Activated naive CD4-positive, alpha-beta T cell treated with anti-CD3 and anti-CD28 coated beads, Interleukin-2, amount 10 ng/mL, durations not matched to agents 7 days and 5 days (primary cell): ENCODE measurements at places on chromosomes 1 and 21.
A peak's percentile ranks its signal among the peaks of the same experiment; 100 is the strongest.

DNA sequence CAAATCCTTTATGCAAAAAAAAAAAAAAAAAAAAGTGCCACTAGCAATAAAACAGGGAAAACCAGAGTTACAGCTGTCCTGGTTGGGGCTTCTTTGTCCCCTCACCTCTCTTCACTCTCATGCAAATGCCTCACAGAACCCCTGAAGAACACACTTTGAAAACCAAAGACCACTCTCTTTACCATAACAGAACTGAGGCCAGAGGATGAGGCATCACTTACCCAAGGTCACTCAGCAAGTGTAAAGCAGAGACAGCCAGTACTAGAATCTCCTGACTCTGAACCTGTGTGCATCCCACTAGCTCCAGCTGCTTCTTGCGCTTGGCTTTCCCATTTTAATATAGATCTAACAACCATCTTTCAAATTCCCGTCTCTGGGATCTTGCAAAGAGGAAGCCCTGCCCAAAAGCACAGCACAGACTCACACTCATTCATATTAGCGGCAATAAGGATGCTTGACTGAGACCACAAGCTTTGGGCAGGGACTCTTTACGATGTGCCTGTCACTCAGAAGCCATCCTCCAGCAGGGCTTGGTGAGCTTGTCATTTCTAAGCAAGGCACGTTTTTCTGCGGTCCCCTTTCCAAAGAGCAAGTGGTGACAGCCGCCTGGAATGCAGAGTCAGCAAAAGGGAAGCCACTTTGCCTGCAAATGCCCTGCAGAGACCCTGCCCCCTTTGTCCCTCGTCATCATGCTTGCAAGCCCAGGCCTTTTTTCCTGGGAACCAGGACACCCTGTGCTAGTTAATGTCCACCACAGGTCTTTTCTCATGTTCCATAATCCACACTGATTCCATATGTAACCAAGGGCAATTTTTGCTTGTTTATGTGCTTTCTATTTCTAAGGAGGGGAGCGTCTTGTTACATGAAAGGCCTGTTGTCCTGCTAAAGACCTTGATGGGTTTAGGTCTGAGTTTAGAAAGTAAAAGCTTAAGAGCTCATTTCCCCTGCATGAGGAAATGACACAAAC lies 76.5 kb upstream of the NFIA start:
- DNase-seq = no peak
- H3K36me3 ChIP-seq = no peaks in the 10 kb centered on the region
- H3K27ac ChIP-seq = no peak overlapping the region
- H3K4me3 ChIP-seq = no peak overlapping the region
- no peaks in the 10 kb centered on the region for H3K4me1 ChIP-seq
- peaks cover 14% of the 10 kb centered on the region for H3K27me3 ChIP-seq

- H3K4me1 ChIP-seq = no peaks in the 10 kb centered on the region
- DNase-seq = no peak
- H3K27me3 ChIP-seq = no peaks in the 10 kb centered on the region
- H3K36me3 ChIP-seq = no peaks in the 10 kb centered on the region
- no peak overlapping the region for H3K4me3 ChIP-seq
Measured at GRCh38 chr1:116956378-116956777, 45.2 kb upstream of the CD101 start.

- no peak overlapping the region for H3K4me3 ChIP-seq
- H3K27ac ChIP-seq = no peak overlapping the region
- H3K36me3 ChIP-seq = peaks cover 27% of the 10 kb centered on the region
- no peaks in the 10 kb centered on the region for H3K4me1 ChIP-seq
- H3K27me3 ChIP-seq = no peaks in the 10 kb centered on the region
Measured at GRCh38 chr1:19372136-19372514, 60.0 kb downstream of the SLC66A1 start.

GRCh38 chr1:12341667-12342066 lies 111.8 kb downstream of the VPS13D start:
- peaks cover 54% of the 10 kb centered on the region for H3K36me3 ChIP-seq
- no peak overlapping the region for H3K27ac ChIP-seq
- DNase-seq = no peak
- no peaks in the 10 kb centered on the region for H3K27me3 ChIP-seq
- peaks cover 59% of the 10 kb centered on the region for H3K4me1 ChIP-seq
- H3K4me3 ChIP-seq = no peak overlapping the region

- H3K4me3 ChIP-seq = no peak overlapping the region
- DNase-seq = no peak
- H3K27me3 ChIP-seq = peaks cover 16% of the 10 kb centered on the region
Measured at GRCh38 chr1:180603850-180604226, 28.0 kb upstream of the XPR1 start.

GRCh38 chr1:54645806-54646676 lies 4.5 kb downstream of the MROH7 start:
- H3K4me1 ChIP-seq = no peaks in the 10 kb centered on the region
- no peaks in the 10 kb centered on the region for H3K36me3 ChIP-seq
- no peak overlapping the region for H3K4me3 ChIP-seq
- no peak for DNase-seq
- peaks cover 20% of the 10 kb centered on the region for H3K27me3 ChIP-seq
- no peak overlapping the region for H3K27ac ChIP-seq

- no peak overlapping the region for H3K27ac ChIP-seq
- no peaks in the 10 kb centered on the region for H3K36me3 ChIP-seq
- no peak overlapping the region for H3K4me3 ChIP-seq
- no peaks in the 10 kb centered on the region for H3K27me3 ChIP-seq
- H3K4me1 ChIP-seq = no peaks in the 10 kb centered on the region
Measured at GRCh38 chr1:245091818-245092637, 62.8 kb upstream of the KIF26B start.

DNA sequence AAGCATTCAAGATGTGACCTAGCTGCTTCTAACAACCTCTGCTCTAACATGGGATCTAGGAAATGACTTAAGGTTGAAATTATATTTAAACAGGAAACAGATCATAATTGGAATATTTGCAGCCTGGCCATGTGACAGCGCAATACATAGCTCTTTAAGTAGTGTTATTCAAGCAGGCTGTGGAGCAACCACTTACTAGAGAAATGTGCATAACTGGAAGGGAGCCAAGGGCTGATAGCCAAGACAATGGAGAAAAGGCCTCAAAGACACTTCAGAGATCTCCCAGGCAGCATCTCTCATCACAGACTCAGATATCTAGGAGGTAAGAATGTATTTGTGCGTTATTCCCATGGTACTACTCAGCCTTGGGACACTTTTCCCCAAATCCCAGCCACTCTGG lies 823.0 kb upstream of the PRMT6 start:
- no peaks in the 10 kb centered on the region for H3K36me3 ChIP-seq
- no peak overlapping the region for H3K27ac ChIP-seq
- no peaks in the 10 kb centered on the region for H3K4me1 ChIP-seq
- H3K4me3 ChIP-seq = no peak overlapping the region

GRCh38 chr1:186059752-186060151 lies 315.3 kb downstream of the TPR start:
- H3K4me1 ChIP-seq = no peaks in the 10 kb centered on the region
- no peak overlapping the region for H3K27ac ChIP-seq
- no peaks in the 10 kb centered on the region for H3K27me3 ChIP-seq
- no peak for DNase-seq
- no peak overlapping the region for H3K4me3 ChIP-seq
- H3K36me3 ChIP-seq = no peaks in the 10 kb centered on the region

DNA sequence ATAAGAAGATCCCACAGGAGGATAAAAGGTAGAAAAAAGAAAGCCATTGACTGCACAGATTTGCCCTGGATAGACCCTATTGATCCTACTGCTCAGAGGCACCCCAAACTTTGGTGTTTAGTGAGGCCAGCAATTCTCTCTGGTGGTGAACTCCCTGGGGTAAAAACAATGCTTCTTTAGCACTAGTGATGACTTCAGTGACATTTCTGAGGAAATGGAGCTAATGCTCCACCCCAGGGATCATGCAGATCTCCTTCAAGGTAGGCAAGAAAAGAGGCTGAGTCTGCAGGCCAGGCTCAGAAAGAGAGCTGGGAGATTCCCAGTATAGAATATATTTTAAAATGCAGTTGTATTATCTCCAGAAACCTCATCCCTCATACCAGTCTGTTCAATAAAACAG lies 140.3 kb downstream of the LMX1A start:
- H3K4me1 ChIP-seq = no peaks in the 10 kb centered on the region
- no peaks in the 10 kb centered on the region for H3K36me3 ChIP-seq
- no peak for DNase-seq
- H3K4me3 ChIP-seq = no peak overlapping the region
- H3K27ac ChIP-seq = no peak overlapping the region

DNA sequence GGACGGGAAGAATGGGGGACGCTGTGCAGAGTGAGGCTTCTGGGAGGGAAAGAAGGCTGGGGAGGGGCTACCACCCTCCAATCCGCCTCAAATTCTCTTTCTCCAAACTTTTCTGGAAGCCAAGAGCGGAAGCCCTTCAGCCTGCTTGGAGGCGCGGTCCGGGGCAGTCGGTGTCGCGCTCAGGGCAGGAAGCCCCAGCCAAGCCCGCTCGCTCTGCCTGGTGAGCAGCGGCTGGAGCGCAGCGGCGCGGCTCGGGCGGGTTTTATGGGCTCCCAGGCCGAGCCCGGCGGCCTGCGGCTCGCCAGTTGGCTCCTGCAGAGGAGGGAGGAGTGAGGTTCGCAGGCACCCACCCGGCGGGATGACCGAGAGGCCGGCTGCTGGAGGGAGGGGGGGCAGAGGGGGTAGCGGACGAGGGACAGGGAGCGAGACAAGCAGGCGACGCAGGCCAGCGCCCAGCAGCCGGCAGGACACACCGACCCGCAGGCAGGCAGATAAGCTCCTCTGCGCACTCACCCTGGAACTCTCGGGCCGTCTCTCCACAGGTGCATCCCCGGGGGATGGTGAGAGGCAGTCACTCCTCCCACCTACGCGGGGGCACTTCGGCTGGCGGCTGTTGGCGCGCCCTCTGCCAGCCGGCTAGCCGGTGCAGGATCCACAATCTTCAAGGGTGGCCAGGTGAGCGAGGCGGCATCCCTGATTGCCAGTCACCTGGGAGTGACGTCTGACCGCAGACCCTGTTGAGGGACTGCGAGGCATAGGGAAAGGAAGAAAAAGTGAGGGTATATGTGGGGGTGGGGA lies at the start of gene AVPR1B:
Gene AVPR1B, minus strand, starts transcription at position 238 of the 798 bp plus-strand sequence. CDS start 498 bp downstream, outside the sequence.
- no peaks in the 10 kb centered on the region for H3K36me3 ChIP-seq
- peak within 1 kb of the TSS; percentile 10 for H3K4me3 ChIP-seq
- H3K27me3 ChIP-seq = peaks cover 69% of the 10 kb centered on the region
- peaks cover 10% of the 10 kb centered on the region for H3K4me1 ChIP-seq
- H3K27ac ChIP-seq = no peak within 1 kb of the TSS
- peak; percentile 36 for DNase-seq

DNA sequence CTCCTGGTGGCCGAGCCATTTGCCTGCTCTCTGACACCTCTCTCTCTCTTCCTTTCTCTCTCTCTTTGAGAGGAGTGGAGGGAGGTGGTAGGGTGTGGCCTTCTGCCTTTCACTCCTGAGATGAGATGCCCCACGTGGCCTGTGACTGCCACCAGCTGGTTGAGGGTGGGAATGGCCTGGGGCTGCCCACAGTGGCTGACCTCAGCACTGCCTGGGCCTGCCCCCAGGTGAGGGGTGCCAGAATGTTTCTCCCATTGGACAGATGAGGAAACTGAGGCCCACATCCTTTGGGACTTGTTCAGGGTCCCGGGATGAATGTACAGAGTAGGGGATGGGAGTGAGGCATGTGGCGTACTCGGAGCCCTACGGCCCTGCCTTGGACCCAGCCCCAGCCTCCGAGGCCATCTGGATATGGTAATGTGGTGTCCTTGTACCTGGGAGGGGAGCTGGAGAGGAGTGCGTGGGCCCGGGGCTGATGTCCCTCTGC lies 12.7 kb upstream of the C1orf167 start:
- no peak overlapping the region for H3K27ac ChIP-seq
- peaks cover 7% of the 10 kb centered on the region for H3K27me3 ChIP-seq
- peaks cover 34% of the 10 kb centered on the region for H3K4me1 ChIP-seq
- H3K36me3 ChIP-seq = peaks cover 15% of the 10 kb centered on the region
- peak; percentile 83 for DNase-seq
- no peak overlapping the region for H3K4me3 ChIP-seq

- no peak for DNase-seq
- H3K27ac ChIP-seq = no peak overlapping the region
- H3K27me3 ChIP-seq = no peaks in the 10 kb centered on the region
- peaks cover 29% of the 10 kb centered on the region for H3K36me3 ChIP-seq
Measured at GRCh38 chr1:233086961-233087881, 136.8 kb downstream of the NTPCR start.

- H3K27me3 ChIP-seq = no peaks in the 10 kb centered on the region
- H3K4me1 ChIP-seq = no peaks in the 10 kb centered on the region
- H3K4me3 ChIP-seq = no peak overlapping the region
- DNase-seq = no peak
Measured at GRCh38 chr21:32382108-32382644, 10.6 kb downstream of the URB1 start.

DNA sequence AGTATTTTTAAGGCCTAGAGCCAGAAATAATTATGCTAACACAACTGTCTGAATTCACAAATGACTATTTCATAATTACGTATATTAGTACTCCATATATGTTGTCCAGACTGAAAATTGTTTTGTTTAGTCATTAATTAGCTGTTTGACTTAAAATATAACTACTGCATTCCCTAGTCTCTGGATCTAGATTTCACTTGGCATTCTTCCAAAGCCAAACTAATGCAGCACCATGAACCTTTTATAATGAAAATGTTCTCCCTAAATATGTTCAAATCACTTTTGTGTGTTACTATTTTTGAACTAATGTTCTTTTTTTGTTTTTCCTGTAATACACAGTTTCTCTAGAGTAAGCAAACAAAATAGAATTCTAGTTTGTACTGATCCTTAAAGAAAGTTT lies 46.1 kb downstream of the CAMTA1 start:
- H3K4me3 ChIP-seq = no peak overlapping the region
- H3K27me3 ChIP-seq = no peaks in the 10 kb centered on the region
- no peak for DNase-seq
- peaks cover 14% of the 10 kb centered on the region for H3K36me3 ChIP-seq

DNA sequence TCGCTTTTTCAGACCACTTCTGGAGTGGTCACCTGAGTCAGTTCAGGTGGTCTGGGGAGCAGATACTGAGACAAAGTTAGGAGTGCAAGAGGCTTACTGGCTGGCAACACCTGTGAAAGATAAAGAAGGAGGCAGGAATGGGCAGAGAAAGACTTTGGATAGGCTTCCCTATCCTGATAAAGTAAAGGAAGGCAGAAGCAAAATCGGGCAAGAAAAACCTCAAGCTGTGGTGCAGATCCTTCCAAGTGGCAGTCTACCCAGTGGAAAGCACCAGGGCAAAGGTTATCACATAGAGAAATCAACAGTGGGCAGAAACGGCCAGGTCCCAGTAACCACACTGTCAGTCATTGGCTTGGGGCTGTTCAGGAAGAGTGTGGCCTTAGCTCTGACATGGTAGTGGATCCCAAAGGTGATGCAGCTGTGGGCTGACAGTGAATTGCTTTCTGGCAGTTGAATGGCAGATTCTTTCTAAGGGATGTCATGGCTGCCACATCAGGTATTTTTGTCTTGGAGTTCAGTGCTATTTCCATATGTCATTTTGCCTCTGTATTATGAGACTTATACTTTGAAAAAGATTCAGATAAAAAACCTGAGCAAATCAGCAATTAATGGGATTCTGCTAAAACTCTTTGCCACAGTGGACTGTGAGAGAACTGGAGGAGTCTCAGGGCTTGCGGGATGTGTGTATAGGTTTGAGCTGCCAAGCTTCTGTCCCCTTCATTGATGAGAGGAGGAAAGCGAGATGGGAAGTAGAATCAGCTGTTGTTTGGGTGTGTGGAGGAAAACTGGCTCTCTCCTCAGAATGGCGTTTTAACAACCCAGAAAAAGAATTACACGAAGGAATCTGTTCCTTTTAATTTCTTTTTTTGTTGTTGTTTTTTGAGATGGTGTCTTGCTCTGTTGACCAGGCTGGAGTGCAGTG lies 8.1 kb upstream of the CGN start:
- DNase-seq = no peak
- no peaks in the 10 kb centered on the region for H3K4me1 ChIP-seq
- no peak overlapping the region for H3K4me3 ChIP-seq
- H3K27ac ChIP-seq = no peak overlapping the region
- peaks cover 34% of the 10 kb centered on the region for H3K27me3 ChIP-seq
- H3K36me3 ChIP-seq = no peaks in the 10 kb centered on the region
